IPS DF 19.7 (cell line): ENCODE measurements at places on chromosomes 6 and 20.

DNA sequence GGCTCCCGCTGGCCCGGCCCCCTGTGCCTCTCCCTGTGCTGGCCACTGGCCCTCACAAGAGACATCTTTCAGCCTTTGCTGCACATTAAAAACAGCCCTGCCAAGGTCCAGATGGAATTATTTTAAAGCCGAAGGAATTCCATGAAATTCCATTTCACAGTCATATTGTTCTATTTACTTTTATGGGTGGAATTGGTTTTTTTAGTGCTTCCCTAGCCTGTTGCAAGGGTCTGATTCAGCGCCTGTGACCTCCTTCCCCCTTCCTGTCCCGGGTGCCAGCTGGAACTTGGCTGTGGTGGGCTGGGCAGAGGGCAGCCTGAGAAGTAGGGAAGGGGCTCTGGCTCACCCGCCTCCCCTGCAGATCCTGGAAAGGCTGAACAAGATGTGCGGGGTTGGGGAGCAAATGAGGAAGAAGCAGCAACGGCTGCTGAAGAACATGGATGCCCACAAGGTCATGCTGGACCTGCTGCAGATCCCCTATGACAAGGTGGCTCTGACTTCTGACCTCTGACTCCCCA, 34.3 kb downstream of the UQCC2 start:
- no peak for DNase-seq

- DNase-seq = no peak
Measured at GRCh38 chr20:59328071-59328470, 27.7 kb downstream of the EDN3 start.

GRCh38 chr6:89716532-89716931, 78.0 kb upstream of the LYRM2 start:
- no peak for DNase-seq

- DNase-seq = no peak
Measured at GRCh38 chr6:45880676-45881075, 135.0 kb downstream of the CLIC5 start.

DNA sequence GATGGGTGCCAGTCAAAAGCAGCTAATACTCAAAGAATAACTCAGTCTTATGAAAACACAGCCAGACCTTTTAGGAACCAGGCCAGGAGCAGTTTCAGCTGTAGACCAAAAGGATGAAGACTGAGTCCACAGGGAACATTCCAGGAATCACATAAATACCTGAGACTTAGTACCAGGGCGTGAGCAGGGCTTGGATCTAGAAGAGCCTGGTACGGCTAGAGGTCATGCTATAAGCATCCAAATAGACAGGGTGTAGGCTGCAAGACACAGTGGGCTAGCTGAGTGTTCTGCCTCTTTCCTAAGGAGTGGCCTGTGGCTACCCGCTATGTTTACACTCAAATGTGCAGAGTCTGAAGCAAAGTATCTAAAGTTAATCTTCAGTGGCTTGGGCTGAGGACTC, 29.5 kb upstream of the LRRC1 start:
- DNase-seq = no peak

DNA sequence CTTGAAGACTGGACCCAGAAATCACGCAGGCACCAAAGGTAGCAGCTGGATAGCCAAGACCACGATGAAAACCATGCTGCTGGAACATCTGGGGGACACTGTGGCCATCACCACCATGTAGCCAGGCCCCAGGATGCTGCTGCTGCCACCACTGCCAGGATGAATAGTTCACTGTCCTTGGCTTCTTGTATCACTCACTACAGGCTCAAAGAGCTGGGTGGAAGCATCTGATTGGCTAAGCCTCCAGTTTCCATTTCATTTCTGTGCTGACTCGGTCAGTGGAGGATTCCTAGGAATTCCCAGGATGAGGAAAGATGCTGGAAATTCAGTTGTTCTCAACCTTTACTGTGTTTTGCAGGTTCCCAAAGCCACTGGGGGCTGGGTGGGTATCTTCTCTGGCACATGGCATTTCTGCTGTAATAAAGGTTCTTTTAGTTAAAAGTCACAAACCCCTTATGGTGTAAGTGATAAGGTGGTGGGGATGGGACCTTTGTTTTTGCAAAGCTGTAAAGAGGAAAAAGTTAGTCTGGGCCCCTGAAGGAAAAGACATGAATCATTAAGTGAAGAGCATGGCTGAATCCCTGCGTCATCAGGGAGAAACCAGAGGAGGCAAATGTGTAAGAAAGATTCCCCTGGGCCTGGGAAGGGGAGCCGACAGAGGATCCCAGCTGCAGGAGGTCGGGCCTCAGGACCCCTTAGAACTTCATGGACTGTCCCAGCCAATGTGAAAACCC, 75.6 kb upstream of the RNF24 start:
- no peak for DNase-seq

- no peak for DNase-seq
Measured at GRCh38 chr6:66291905-66292304, 584.9 kb upstream of the EYS start.
